Foreskin fibroblast (primary cell): ENCODE measurements at places on chromosomes 4 and X.
A peak's percentile ranks its signal among the peaks of the same experiment; 100 is the strongest.

GRCh38 chrX:80876877-80877276 lies 67.2 kb upstream of the BRWD3 start:
- DNase-seq, result peak; percentile 24

DNA sequence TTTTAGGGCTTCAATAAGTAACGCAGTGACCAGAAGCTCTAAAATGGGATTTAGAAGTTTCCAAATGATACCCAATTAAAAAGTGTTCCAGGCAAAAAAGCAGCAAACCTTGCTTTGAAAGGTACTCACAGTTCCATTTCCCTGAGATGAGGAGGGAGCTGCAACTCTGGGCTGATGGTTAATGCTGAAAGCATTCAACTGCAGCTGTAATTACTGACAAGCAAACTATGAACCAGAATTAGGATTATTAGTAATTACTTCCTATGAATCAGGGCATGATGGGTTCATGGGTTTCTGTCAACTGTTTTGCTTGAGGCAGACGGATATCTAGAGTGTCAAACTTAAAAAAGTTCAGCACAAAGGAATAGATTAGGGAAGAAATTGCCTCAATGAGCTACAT lies 357.4 kb downstream of the STIM2 start:
- peak; percentile 74 for DNase-seq

DNA sequence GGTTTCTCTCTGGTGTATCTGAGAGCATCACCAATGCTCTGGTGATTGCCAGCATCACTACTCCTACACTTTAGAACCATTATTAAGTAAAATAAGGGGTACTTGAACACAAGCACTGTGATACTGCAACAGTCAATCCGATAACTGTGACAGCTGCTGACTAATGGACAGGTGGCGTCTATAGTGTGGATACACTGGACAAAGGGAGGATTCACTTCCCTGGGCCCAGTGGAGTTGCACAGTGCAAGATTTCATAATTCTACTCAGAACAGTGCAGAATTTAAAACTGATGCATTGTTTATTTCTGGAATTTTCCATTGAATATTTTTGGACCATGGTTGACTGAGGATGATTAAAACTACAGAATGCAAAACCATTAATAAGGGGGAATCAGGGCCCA lies 97.8 kb downstream of the SHROOM3 start:
- DNase-seq, result no peak

DNA sequence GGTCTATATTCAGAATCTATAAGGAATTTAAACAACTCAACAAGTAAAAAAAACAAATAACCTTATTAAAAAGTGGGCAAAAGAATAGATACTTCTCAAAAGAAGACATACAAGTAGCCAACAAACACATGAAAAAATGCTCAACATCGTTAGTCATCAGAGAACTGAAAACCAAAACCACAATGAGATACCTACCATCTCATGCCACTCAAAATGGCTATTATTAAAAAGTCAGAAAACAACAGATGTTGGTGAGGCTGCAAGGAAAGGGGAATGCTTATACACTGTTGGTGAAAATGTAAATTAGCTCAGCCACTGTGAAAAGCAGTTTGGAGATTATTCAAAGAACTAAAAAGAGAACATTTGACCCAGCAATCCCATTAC lies 201.6 kb downstream of the QDPR start:
- peak; percentile 54 for DNase-seq
